Chondrocyte (in vitro differentiated cells): ENCODE measurements at places on chromosomes 6 and 20.

DNA sequence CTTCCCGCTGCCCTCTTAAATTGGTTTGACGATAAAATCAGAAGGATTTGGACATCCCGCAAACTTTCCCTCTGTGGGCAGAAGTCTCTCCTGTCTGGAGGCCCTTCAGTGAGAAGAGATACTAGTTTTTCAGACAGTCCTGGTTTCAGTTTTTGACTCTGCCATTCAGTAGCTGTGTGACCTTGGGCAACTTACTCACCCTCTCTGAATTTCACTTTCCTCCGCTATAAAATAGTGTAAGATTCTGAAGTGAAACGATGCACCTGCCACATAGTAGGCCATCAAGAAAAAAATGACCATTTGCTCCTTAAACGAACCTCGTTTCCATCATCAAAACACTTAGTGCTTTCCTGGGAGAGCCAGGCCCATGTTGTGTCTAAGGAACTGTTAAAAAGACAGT, 97.2 kb downstream of the LINC00237 start:
- DNase-seq, result no peak

DNA sequence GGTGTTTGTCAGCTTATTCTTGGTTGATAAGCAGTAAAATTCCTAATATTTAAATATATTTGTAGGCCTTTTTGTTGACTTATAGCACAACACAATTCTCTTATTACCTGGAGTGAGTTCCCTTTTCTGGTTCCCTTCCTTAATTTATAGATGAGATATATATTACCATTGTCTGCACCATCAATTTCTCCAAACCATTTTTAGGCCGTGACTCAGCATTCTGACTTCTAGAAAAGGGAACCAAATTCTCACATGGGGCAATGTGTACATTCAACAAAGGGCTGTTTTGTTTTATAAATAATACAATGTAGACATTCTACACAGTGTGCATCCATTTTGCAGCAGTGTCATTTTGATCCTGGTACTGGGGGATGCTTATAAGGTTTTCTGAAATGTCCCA, 52.8 kb downstream of the NCOA7 start:
- no peak for DNase-seq

- no peak for DNase-seq
Observed at GRCh38 chr6:35343835-35344550, 1.6 kb downstream of the PPARD start.

GRCh38 chr6:104604685-104605084, 255.0 kb downstream of the HACE1 start:
- DNase-seq, result no peak
